IPS DF 19.7 (cell line): ENCODE measurements at places on chromosomes 2 and 18.

DNA sequence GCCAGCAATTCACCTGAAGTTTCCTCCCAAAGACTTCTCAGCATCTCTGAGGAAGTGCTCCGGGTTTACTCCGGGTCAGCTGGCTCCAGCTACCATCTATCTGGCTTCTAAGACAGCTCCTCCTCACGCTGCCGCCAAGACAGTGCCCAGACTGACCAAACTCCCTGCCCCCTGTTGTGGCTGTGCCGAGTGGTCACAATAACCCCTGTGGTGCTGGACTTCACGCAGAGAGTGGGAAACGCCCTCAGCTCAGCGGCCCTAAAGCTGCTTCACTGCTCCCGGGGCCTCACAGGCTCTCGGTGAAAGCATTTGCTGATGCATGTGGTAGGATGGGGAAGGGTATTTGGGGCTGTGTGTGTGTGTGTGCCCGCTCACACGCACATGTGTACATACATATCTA is 154.8 kb upstream of the ZNF236 start:
- no peak for DNase-seq

DNA sequence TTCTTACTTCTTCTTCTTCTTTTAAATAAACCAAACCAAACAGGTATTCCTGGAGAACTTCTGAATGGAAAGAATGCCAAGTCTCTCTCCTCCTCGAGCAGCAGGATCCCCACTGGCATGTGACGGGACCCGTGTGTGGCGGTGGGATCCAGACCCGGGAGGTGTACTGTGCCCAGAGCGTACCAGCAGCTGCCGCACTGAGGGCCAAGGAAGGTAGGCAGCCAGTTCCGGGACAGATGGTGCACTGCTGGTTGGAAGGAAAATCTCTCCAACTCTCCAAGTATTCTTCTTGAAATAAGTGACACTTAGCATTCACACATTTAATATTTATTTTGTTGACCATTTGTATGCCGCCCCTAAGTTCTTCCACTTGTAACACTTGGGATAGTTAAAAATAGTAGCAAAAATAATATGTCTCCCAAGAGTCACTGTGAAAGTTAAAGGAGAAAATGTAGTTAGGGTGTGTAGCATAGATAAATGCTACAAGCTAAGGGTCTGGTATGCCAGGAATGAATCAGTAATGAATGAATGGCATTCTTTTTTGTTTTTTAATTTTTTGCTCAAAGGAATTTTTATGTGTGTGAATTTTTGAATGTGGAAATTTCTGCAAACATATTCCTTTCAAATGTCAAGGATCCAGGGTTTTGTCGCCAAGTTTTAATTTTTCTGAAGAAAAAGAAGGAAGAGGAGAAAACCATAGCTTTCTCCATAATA is 349.9 kb downstream of the THSD7B start:
- DNase-seq, result no peak

DNA sequence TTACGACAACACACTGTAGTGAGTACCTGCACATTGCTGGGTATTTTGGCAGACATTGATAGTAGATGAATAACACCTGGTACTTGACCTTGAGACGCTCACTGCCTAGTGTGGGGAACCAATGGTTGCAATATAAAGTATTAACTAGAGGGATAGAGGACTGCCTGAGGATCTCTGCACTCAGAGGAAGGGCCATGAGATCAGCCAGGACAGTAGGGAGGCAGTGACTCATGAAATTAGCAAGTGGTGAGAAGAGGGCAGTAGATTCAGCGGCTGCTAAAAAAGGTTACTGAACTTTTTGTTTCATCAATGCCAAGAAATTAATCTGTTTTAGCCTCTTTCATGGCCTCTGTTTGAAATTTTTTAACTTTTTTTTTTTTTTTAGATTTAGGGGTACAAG is 250.8 kb upstream of the TCF4 start:
- no peak for DNase-seq

GRCh38 chr2:158128168-158128973 is 26.7 kb downstream of the UPP2 start:
- no peak for DNase-seq

DNA sequence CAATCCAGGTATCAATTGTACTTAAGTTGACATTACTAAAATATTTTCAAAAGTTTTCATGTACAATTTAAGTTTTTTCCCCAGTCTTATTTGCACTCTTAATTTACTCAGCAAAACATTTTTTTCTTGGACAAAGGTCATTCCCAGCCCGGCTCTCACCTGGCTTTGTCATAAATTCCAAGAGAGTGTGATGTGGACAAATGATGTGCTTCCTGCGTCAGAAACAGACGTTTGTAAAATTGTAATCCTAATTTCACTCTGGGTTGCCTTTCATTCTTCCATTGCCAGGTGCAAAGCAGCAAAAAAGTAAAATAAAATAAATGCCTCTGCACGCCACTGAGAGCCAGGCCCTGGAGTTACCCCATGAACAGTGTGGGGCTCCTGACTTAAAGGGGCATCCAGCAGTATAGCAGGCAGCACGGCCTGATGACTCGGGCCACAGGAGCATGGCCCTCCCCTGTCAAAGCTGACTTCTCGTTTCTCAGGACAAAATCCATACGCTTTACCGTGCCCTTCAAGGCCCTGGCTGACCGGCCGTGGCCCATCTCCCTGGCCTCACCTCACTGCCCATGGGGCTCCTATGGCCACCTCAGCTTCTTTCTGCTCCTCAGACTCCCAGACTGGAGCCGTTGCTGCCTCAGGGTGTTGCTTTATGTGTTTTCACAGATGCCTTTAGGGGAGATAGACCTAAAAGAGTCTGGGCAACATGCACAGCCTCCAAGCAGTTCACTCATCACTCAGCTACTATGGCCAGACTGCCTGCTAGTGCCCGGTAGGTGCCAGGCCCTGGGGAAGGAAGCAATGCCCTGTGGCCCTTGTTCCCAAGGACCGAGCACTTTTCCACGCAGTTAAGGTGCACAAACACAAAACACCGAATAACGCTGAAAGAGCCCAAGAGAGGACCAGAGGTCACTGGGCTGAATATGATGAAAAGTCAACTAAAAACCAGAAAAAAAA is 7.6 kb upstream of the TMEM185B start:
- no peak for DNase-seq

GRCh38 chr18:42765302-42765701 is 350.2 kb downstream of the RIT2 start:
- DNase-seq, result no peak

DNA sequence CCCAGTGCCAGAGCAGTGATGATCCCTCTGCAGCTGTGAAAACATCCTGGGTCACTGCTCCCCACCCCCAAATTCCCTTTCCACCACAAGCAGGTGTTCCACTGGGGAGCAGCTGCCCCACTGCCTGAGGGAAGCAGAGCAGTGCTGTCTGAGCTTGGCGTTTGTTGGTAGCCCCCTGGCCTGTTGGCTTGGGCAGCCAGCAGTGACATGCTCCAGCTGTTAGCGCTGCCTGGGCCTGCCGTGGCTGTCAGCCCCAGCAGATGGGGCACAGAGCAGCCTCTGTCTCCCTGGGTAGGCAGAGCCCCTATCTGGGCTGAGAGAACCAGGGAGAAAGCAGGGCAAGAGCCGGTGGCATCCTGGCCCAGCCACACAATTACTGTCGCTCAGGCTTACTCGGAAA is 247.7 kb downstream of the GLI2 start:
- no peak for DNase-seq
